ENCODE measurements at places on chromosomes 13 and 19.

DNA sequence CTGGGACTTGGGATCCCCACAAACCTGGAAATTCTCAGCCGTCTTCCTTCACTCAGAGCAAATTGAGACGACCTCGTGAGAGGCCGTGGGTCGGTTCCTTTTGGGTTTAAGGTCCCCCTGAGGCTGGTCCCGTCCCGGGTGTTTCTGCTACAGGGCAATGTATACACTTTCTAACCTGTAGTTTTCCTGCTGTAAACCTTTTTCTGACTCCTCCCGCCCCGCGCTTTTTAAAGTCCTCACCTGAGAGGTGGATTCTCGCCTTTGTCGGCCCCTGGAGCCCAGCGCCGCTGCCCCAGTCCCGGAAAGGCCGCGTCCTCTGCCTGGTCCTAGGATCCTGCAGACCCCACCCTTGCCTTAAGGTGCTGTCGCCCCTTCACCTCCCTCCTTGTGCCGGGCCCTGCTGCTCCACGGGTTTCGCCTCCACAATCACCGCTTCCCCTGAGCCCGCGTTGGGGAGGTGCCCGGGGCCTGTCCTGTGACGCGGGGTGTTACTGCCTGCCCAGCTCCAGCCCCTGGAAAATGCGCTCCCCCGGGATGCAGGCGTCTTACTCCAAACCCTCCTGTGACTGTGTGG is 391 bp downstream of the ZNF761 start:
- no peak for DNase-seq

- no peak for DNase-seq
Measured at GRCh38 chr13:75468602-75469001, 13.4 kb downstream of the TBC1D4 start.

- no peak for DNase-seq
Measured at GRCh38 chr19:11165486-11166030, 10.0 kb upstream of the SPC24 start.

- DNase-seq, result no peak
Measured at GRCh38 chr13:77548095-77548494, 12.6 kb downstream of the SCEL start.

DNA sequence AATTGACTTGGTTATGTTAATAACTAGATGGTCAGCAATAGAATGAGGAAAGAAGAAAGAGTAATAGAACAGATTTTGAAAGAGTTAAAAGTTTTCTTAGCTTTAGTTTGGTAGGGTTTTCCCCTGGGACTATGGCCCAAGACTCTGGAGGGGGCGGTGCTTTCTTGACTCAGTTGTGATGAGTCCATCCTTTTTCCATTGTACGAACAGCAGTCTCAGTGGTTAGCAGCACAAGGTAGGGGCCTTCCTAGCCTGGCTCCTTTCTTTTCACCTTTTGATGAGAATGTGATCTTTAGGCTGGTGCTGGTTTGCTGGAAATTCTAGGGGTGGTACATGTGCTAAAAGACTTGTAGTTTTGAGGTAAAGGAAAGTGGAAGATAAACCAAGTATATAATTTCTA is 38.8 kb downstream of the ZNF506 start:
- no peak for DNase-seq

- DNase-seq, result no peak
Measured at GRCh38 chr13:28031220-28031895, 42.9 kb upstream of the URAD start.

GRCh38 chr19:50693064-50693975 is 26.3 kb downstream of the SHANK1 start:
- DNase-seq, result no peak

DNA sequence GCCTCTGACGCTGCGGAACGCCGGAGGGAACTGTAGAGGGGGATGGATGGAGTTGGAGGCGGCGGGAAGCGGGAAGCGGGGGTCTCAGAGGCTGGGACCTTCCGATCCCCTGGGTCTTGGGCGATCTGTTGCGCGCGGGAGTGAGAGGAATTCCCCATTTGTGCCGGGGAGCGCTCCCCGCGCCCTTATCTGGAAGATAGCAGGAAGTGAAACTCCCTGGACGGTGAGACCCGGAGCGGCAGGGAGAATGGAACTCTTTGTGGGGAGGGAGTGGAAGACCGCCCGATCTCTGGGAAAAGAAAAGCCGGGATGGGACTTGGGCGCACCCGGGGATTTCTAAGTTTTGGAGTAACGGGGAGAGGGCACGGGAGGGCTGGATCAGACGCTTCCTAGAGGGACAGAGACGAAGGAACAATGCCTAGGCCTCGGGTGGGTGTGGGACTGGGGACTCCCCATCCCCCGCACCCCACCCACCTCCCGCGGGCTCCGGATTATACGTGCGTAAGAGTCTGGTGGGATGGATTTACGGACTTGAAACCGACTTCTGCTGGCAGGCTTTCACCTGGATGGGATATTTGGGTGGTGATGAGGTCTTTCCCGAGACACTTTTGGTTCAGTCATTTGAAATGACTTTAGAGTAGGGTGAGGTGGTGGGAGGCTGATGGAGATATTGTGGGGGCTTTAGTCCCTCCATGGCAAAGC is 495 bp downstream of the LSR start:
- no peak for DNase-seq

- no peak for DNase-seq
Measured at GRCh38 chr19:29529646-29530539, 4.1 kb downstream of the VSTM2B start.

GRCh38 chr13:49571299-49572240 is 13.8 kb downstream of the RCBTB1 start:
- no peak for DNase-seq

- no peak for DNase-seq
Measured at GRCh38 chr19:35142606-35143230, 337 bp upstream of the FXYD7 start.

DNA sequence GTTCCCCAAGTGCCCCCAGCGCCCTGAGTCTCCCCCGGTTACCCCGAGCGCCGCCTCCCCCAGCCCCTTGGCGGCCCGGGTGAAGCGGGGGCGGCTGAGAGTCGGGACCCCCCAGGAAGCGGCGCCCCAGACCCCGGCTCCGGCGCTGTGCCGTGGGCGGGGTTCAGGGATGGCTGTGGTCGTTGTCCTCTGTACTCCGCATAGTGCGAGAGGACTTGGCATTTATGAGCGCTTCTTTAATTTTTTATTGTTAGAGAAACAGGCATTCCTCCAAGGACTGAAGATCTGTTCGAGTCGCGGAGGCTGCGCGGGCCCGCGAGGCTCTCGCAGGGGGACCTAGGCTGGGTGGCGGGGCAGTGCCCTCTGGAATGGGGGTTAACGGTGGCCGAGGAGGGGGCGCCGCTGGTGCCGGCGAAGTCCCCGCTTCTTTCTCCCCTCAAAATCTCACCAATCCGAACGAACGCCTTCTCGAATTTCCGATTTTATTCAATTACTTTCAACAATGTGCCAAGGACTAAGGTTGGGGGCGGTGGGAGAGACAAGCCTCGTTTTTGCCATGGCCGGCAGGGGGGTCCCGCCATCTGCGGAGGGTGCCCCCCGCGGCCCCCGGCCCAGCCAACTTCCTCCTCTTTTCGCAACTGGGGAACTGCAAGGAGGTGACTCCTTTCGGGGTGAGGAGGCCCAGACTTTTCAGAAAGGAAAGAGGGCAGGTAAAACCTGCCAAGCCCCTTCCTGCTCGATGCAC is 596 bp upstream of the GJB2 start:
- DNase-seq, result no peak

- DNase-seq, result no peak
Measured at GRCh38 chr19:29445246-29445645, 80.5 kb upstream of the VSTM2B start.

DNA sequence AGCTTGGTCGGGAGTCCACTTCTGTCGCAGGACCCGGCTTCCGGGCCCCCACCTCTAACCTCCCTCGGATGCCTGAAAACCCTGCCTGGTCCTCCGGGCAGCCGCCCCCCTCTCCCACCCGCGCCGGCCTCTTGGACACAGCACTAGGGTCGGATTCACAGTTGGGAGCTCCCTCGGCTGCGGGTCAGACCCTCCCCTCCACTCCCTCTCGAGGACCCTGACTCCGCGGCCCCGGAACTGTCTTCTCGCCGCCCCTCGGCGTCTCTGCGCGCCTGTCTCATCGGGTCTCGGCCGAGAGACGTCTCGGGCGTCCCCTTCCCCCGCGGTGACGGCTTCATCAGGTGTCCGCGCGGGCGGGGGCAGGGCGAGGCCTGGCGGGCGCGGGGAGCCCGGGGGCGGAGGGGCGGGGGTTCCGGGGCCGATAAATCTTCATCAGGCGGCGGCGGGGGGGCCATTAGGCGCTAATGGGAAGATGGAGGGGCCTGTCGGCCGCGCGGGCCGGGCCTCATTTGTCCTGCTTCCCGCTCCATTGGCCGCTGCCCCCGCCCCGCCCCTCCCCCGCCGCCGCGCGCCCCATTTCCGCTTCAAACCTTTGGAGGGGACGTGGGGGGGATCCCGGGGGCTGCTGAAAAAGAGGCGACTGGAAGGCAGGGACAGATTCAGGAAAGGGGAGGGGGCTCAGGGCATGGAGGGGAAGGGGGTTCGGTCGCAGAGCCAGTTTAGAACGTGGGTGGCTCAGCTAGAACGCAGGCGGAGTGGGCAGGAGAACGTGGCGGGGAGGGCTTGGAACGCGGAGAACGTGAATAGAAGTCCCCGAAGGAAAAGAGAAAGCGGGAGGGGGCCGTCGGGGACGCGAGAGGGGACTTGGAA is 11.8 kb upstream of the ERFL start:
- no peak for DNase-seq

DNA sequence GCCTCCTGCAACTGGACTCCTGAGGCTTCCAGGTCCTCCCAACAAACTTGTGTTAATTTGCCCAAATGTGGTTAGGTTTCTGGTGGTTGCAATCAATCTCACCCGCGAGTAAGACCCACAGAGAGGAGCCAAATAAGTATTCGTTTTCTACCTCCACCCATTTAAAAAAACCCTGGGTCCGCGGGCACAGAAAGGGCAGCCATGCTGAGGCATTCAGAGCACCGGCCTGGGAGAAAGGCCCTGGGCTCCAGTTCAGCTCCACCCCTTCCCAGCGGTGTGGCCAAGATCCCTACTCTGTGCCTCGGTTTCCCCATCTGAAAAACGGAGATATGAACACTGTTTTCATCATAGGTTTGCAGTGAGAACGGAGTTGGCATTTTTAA is 56.9 kb downstream of the PEPD start:
- DNase-seq, result no peak

- peak; percentile 47 for DNase-seq
Measured at GRCh38 chr13:27053902-27054595, 117.6 kb downstream of the USP12 start.

DNA sequence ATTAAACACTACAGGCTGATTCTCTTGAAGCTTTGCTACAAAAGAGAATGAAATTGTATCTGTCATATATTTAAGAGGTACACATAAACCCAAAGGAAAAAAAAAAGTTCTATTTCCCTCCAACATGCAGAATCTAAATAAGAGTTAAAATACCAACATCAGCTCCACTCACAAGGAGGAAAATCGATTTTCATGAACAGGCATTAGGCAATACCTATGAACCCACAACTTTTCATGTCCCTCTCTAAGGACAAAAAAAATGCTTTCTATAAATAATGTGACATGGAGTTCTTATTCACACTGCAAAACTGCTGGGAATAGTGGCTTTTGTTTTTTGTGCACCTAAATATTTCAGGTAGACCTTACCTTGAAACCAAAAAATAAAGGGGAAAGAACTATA is 192.5 kb downstream of the KLF12 start:
- DNase-seq, result no peak

DNA sequence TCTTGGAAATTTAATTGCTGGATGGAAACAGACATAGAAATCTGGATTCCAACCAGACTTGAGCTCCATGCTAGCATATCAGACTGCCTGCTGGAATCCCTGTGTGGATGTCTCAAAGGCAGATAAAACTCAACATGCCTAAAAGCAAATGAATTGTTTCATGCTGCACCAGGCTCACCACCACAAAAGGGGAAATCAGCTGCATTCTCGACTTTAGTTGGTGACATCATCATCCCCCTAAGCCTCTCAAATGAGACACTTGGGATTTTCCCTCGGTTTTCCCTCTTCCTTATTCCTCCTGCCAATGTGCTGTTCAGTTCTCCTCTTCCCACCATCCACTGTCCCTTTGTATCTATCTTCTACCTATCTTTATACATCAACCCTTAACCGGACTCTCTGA is 134.3 kb downstream of the ZDHHC20 start:
- DNase-seq, result no peak

DNA sequence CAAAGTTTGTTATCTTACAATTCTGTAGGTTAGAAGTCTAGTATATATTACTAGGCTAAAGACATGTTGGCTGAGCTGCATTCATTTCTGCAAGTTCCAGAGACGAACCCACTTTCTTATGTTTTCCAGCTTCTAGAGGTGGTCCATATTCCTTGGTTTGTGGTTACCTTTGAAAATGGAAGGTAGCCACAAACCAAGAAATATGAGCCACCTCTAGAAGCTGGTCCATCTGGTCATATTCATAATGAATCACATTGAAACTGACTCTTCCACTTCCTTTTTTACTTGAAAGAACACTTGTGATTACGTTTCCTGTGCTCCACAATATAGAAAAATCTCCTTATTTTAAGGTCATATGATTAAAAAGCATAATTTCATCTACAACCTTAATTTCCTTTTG is 943.0 kb upstream of the PCDH9 start:
- DNase-seq, result no peak

DNA sequence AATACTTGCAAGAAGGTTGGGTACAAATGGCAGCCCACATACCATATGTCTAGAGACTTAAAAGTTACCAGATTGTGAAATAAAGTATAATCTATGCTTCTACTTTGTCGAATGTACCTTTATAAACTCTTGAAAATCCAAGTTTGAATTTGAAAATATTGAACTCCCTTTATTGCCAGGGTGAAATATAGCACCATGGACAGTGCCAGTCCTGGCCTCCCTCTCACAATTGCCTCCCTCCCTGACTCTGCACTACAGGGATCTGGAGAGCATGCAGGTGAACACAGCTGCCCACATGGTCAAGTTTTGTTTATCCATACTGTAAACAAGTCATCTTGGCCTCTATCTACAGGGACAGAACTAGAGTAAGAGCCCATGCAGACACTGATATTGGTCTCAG is 394.1 kb upstream of the SLITRK6 start:
- no peak for DNase-seq

GRCh38 chr19:7879111-7879807 is 5.1 kb upstream of the PRR36 start:
- no peak for DNase-seq

- DNase-seq, result no peak
Measured at GRCh38 chr19:12757544-12758274, 6.1 kb downstream of the BEST2 start.

DNA sequence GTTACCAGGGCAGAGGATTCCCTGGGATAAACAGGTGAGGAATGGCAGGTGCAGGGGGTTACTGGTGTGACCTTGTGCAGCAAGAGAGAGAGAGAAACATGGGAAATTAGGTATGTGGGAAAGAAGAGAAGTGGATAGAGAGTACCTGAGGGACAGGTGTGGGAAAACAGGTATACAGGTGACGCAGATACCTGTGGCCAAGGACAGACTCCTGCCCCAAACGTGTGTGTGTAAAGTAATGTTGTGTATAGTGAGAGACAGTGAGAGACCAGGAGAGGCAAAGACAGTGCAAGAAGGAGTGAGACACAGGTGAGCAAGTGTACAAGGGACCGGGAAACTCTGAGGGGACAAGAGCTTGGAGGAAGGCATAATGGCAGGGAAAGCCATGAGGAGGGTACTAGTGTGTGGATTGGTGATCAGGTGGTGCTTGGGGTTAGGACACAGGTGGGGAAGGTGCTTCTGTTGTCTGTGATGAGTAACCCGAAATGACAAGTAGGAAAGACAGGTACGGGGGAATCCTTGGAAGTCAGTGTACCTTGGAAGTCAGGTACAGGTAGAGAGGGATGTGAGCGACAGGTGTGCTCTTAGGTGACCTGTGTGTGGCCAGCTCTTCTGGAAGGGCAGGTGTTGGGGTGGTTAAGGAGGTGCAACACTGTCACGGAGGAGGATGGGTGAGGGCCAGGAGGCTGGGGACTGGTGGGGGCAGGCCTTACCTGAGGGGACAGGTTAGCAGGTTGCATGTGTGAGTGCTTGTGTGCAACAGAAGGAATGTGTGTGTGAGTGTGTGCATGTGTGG is 2.8 kb downstream of the ERFL start:
- no peak for DNase-seq

Measured in HS-27A (cell line).